ENCODE measurements at places on chromosomes 1 and 21.

- DNase-seq: no peak
Observed at GRCh38 chr1:205041998-205042910, 758 bp upstream of the CNTN2 start.

GRCh38 chr1:200626853-200627534 lies 6.4 kb upstream of the KIF14 start:
- no peak for DNase-seq

- no peak for DNase-seq
Observed at GRCh38 chr1:110255392-110255787, 45.3 kb downstream of the KCNC4 start.

DNA sequence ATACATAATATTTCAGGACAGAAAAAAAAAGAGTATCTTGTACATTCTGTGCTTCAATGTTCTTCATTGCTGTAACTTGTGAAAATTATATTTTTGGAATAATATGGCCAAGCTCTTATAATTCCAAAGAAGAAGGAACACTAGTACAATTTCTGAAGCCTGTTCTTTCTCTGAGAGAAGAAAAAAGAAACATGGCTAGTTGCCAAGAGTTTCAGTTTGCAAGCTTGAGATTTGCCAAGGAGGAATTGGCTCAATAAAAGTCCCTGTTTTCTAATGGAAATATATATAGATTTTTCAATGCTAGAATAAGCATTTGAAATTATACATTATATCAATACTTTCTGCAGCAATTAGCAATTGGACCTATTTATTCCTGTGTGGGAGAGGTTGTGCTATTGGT lies 285.2 kb upstream of the NEGR1 start:
- DNase-seq: peak; percentile 2

- DNase-seq: no peak
Observed at GRCh38 chr1:160024195-160024905, 7.4 kb downstream of the PIGM start.

DNA sequence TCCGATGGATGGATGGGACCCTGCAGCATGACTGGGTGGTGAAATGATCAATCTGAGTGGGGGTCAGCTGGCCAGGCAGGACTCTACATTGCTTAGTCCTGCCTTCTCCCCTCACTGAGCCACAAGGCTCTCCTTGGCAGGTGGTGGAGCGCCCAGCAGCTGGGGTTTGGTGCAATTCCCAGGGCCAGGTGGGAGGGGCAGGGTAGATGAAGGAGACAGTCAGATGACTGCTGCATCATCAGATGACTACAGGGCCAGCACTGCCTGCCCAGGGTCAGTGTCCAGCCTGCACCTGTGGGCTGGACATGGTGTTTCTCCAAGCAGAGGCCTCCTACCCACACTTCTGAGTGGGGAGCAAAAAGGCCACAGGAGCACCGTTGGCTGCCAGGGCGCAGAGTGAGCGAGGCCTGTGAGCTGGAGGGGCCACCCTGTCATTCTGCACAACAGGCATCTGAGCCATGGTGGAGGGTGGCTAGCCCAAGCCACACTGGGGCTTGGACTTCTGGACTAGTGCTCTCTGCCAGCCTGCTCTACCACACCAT lies 103.9 kb upstream of the EDN2 start:
- DNase-seq: no peak

GRCh38 chr1:239896569-239896968 lies 195.1 kb upstream of the FMN2 start:
- DNase-seq: no peak

DNA sequence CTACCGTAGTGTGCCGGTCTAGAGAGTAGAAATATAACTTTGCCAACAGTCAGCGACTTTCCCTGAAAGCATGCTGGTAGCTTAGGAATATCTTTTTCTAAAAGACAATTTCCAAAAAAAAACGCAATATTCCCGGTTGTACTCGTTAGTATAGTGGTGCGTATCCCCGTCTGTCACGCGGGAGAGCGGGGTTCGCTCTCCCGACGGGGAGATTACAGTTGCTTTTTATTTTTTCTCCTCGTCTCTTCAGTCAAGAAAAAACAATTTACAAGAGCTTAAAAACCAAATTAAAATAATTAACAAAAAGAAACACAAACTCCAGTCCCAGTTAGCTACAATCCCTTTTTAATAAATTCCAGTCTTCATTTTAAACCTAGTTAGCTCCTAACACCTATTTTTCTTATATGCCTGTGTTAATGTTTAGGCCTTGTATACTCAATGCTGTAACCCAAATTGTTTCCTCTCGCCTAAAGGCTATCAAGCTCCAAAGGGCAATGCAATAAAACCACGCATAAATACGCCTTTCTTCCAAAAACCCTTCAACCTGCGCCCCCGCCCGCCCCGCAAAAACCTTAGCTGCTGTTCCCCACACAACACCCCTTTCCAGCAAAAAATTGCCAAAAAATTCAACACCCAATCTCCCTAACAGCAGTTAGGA lies 7.8 kb downstream of the HSPA6 start:
- no peak for DNase-seq

GRCh38 chr1:50959303-50959912 lies 659 bp downstream of the FAF1 start:
- DNase-seq: no peak
